Stimulated activated CD8-positive, alpha-beta memory T cell treated with anti-CD3 and anti-CD28 coated beads, Interleukin-4, amount 100 ng/mL, for 1 hour (primary cell): ENCODE measurements at places on chromosomes 3 and 15.

GRCh38 chr3:140443806-140444205, 234.1 kb upstream of the TRIM42 start:
- no peak for DNase-seq

DNA sequence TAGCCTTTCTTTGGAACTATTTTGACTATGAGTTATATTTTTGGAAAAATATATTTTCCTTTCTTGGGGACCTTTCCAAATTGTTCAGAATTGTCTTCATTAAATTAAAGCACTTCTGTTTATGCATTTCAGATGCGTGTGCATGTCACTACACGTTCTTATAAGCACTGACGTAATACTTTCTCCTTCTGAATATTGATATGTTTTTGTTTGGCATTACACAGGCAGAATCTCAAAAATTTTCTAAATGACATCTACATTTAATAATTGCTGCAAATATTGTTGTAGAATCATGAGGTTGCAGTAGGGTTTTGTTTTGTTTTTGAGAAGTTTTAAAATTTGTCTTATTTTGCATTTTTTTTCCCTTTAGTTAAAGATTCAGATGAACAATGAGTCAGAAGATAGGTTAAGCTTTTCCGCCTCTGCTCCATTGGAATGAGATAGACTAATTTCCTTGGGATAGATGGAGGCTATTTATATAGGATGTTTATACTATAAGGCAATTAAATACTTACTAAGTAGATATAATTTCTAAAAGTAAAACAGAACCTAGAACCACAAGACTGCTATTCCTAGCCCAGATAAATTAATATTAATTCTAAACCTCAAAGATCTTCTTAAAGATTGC, 110.8 kb downstream of the MBNL1 start:
- no peak for DNase-seq

- DNase-seq: no peak
These were observed 168.3 kb upstream of the TRIM42 start for GRCh38 chr3:140509534-140509933.

- no peak for DNase-seq
These were observed 136.3 kb upstream of the LRRFIP2 start for GRCh38 chr3:37310666-37311050.

DNA sequence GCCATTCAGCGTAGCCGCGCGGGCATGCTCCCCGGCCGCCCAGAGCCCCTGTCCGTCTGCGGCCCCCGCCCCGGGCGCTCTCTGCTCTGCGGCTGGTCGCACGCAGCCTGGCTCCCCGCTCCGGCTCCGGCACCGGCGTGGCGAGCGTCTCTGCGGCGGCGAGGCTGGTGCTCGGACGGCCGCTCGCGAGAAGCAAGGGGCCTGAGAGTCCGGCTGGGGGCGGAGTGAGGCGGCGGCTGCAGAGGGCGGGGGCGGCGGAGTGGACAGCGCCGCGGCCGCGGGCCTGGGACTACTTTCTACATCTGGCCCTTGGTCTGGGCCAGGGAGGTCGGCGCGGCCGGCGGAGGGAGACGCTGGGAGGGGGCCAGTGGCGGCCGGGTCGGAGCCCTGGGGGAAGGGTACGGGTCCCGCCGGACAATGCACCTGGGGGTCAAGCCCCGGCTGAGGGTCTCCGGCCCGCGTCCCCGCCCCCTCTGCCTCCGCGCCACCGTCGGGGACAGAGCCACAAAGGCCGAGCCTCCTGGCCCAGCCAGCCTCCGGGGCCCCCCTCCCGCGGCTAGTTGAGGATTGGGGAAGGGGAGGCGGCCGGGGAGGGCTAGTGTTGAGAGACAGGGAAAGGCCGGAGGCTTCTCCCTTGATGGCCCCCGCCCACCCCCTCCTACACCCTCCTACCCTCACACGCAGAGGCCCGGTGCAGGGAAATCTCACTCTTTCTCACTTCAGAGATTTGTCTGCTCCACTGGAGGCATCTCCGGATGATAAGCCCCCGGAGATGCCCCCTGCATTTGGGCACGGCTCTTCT, at the start of gene PRTG:
Gene PRTG, minus strand, starts transcription at position 226 of the 802 bp plus-strand sequence. Its CDS starts 221 bp downstream, at position 5.
- no peak for DNase-seq

DNA sequence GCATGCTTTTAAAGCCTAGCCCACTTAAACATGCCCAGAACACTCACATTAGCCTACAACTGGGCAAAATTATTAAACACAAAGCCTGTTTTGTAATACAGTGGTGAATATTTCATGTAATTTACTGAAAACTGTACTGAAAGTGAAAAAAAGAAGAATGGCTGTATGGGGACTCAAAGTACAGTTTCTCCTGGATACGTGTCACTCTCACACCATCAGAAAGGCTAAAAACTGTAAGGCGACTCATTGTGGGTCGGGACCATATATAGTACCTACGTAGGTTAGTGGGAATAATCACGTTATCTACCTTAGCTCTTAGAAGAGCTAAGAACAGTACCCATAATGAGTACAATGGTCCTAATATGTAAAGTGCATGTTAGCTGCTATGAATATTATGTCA, 80.2 kb upstream of the SPATA12 start:
- no peak for DNase-seq

GRCh38 chr3:133675631-133676335, 14.0 kb upstream of the TOPBP1 start:
- no peak for DNase-seq

- no peak for DNase-seq
These were observed 1109.0 kb downstream of the TUSC7 start for GRCh38 chr3:117818592-117818991.

GRCh38 chr3:106734712-106735111, 642.5 kb upstream of the CCDC54 start:
- no peak for DNase-seq

GRCh38 chr3:122081543-122082247, 26.5 kb downstream of the CD86 start:
- no peak for DNase-seq

DNA sequence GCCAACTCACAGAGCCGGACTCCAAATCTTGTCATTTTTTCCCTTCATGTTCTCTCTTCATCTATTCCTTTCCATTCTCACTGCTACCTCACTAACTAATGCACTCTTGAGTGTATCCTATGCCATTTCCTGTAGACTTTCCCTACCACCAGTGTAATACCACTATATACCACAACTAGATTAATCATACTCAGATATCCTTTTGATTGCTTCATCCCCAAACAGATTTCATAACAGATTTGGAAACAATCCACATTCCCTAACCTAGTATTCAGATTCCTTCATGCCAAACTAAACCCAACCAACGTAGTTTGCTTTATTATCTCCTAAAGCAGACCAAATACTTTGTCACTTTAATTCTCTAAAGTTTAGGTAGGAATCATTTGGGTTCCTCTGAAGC, 2.6 kb upstream of the PLOD2 start:
- no peak for DNase-seq

DNA sequence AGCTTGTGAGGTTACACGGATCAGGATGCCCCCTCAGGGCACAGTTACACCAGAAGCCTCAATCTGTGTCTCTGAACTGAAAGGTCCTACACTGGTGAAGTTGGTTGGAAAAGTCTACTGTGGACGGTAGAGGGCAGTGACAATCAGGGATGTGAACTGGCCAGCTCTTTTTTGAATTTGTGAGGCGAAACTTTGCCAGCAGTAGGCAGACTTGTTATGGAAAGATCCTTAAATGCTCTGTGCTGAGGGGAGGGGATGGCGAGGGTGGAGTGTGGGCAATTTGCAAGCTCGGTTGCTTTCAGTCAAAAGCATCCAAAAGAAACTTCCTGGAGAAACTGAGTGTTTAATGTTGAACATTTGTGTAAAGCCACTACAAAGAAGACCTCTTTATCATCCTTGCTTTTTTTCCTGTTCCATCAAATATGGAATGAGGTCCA, 127.4 kb upstream of the ABHD17C start:
- DNase-seq: no peak

DNA sequence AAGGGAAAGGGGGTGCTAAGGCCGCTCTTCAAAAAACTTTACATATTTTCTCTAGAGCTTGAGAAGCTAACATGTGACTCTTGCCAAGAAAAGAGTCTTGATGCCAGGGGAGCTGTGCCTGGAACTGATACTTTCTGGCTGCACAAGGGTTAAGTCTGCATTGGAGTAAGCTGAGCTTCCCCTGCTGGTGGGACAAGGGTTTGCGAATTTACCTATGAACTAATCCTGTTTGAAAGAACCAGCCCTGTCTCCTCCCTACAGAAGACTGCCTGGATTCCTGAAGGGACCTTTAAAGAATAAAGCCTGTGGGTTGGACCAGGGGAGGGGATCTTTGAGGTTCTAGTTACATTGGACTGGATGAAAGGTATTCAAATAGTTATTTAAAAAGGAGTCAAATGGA, 58.3 kb upstream of the EPHA3 start:
- DNase-seq: no peak

- no peak for DNase-seq
These were observed 103.4 kb upstream of the FHIT start for GRCh38 chr3:61354604-61355003.

DNA sequence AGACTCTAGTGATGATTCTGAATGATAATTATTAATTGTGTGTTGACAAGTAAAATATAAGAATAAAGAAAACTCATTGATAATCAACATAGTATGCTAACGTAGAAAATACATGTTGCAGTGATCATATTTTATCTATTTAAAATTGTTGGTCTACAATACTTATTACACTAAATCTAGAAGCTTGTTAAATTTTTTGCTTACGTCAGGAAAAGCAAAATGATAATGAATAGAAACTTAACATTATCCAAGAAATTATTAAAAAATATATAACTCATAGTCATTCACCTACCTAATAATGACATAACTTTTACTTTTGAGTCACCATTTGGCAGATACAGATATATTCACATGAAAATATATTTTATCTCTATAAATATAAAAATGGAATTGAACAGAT, 984.1 kb downstream of the PLOD2 start:
- no peak for DNase-seq

GRCh38 chr15:70863450-70864218, 9.7 kb upstream of the LARP6 start:
- no peak for DNase-seq

DNA sequence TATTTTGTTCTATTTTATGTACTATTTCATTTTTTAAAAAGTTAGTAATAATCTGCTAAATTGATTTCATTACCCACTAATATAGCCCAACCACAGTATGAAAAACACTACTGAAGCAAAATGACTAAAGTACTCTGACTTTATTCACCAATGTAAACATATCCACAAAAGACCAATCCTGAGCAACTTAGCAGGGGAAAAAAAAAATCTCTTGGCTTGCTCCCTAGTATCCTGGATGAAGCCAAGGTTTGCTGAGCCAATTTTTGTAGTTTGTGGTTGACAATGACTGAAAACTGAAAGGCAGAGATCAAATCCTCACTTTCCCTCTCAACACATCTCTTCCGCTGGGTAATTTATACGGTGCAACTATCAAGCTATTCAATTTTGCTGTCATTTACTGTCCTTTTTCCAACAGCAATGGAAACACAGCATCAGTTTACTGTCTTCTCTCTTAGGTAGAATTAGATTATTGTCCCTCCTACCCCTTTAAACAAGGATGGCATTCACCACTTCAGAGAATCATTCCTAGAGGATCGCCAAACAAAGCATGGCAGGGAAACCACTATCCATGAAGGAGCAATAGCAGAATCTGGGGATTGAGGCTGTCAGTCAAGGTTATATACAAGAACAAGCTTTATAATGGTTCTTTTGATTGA, 149.7 kb downstream of the THRB start:
- no peak for DNase-seq

DNA sequence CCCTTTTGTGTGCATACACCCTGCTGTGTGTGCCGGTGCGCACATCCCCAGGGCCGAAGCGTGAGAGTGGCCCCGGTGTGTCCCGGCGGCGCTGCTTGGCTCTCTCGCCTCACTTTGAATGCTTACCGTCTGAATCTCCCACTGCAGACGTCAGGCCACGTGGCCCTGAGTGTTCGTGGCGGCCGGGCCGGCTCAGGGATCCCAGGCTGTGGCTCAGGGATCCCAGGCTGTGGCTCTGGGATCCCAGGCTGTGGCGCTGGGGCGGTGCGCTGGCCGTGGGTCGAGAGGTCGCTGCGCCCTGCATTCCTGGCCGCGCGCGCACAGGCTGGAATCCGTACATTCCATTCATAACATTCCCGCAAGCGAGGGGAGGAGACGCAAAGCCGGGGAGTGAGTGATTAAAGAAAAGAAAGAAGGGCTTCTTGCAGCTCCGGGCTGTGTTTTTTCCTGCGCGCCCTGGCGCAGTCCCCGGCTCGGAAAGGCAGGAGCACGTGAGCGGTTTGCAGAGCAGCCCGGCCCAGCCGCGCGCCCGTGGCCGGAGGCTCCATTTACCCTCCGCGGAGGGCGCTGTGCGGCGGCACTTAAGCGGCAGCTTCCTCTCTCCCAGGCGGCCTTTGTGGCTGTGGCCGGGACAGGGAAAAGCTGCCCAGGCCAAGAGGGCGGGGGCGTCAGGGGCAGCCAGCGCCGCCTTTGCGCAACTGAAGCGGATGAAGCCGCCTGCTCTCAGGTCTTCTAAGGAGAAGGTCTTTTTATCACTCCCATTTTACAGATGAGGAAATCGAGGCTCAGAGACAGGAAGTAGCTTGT, 87.0 kb upstream of the ALDH1L1 start:
- DNase-seq: no peak

DNA sequence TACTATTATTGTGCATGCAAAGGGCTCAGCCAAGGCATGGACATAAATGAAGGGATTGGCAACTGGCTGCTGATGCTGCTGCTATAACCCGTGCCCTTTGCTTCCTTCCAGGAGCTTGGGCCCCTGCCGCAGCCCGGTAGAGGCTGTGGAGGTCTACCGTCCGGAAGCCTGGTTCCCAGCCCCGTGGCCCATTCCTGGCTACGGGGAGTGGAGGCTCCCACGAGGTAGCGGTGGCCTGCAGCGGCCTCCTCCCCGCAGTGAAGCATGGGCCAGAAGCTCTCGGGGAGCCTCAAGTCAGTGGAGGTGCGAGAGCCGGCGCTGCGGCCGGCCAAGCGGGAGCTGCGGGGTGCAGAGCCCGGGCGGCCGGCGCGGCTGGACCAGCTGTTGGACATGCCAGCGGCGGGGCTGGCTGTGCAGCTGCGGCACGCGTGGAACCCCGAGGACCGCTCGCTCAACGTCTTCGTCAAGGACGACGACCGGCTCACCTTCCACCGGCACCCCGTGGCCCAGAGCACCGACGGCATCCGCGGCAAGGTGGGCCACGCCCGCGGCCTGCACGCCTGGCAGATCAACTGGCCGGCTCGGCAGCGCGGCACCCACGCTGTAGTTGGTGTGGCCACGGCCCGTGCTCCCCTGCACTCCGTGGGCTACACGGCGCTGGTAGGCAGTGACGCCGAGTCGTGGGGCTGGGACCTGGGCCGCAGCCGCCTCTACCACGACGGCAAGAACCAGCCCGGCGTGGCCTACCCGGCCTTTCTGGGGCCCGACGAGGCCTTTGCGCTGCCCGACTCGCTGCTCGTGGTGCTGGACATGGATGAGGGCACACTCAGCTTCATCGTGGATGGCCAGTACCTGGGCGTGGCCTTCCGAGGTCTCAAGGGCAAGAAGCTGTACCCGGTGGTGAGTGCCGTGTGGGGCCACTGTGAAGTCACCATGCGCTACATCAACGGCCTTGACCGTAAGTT, 15.0 kb downstream of the SPSB4 start:
- no peak for DNase-seq

DNA sequence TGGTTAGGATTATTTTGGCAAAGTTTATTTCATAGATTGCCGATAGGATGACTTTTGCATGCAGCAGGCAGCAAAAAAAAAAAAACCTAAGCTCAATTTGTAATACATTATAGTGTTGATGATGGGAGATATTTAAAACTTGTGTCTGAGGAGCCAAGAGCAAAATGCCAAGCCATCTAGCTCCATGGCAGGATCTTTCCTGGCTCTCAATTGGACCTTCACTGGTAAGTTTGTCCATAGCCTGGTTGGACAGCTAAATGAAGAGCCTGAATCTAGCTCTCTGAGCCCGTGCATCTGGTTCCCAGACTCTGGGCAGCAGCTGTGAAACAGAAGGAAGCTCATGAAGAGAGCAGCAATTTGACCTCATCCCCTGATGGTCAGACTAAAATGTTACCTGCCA, 17.5 kb downstream of the STAC start:
- DNase-seq: no peak
